Stimulated activated CD8-positive, alpha-beta memory T cell treated with anti-CD3 and anti-CD28 coated beads, Interleukin-4, amount 100 ng/mL, for 24 hours (primary cell): ENCODE measurements at places on chromosomes 7 and 10.

DNA sequence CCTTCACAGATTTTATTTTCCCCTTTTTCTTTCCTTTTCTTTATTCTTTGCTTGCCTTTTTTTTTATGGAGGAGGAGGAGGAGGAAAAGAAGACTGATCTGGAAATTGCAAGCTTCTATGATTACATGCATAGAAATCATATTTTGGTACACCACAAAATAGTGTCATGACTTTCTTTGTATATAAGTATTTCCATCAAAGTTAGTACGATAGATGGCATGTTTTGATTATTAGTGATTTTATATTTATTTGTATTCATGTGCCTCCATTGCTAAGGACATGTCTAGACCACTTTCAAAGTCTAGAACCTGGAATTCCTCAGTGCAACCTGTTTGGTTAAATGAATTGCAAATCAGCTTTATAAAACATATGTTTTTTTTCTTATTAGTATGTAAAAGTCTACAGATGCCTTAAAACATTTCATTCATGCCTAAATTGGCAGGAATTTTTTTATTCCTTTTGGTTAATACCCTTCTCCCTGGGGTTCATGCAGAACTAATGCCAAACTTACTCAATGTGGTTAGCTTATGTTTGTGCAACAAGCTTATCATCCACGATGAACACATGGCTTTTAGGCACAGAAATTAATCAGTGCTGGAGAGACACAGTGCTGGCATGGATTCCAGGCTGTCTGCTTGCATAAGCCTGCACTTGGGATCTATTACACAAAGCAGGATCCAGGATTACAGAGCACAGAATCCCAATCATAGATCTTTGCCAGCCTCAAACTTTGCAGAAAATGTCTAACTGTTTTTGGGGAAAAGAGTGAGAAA is 213.1 kb downstream of the CHRM2 start:
- no peak for DNase-seq

GRCh38 chr10:84563355-84563754 is 235.0 kb downstream of the CCSER2 start:
- no peak for DNase-seq

GRCh38 chr10:89335226-89335625 is 7.4 kb downstream of the IFIT3 start:
- no peak for DNase-seq

DNA sequence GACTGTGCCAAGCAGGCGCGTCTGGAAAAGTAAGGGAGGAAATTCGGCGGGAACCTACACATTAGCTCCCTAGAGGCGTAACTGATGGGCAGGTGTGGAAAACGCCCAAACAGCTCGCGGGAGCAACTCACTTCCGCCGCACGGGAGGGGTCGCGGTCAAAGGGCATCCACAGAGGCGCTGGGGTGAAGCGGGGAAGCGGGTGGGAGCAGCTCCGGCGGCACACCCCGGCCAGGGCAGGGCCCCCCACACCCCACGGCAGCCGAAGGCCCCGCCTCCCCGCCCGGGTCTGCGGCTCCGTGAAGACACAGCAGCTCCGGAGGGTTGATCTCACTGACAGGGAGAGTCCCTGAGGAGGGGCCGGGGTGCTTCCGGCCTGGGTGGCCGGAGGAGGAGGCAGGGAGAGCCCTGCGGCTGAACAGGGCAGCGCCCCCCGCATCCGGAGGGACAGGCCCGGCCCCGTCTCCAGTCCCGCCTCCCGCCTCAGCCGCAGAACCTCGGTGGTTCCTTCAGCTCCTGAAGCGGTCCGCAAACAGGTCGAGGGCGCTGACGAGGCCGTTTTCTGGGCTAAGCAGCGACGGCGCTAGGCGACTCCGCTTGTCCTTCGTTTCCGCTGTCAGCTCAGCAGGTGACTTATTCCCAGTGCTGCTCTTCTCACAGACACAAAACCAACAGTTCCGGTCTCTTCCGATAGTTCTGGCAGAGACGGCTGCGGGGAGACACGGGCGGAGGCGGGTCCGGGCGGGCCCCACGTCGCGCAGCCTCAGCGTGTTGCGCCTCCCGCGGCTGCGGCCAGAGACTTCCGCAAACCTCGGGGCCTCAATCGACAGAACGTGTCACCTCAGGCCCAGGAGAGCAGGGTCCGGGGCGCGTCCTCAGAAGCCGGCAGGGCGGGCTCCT is 276.1 kb downstream of the DNAJB6 start:
- peak; percentile 39 for DNase-seq

- no peak for DNase-seq
These were observed 74.0 kb downstream of the TLL2 start for GRCh38 chr10:96439725-96440124.

GRCh38 chr10:17146892-17147291 is 17.3 kb upstream of the CUBN start:
- no peak for DNase-seq

DNA sequence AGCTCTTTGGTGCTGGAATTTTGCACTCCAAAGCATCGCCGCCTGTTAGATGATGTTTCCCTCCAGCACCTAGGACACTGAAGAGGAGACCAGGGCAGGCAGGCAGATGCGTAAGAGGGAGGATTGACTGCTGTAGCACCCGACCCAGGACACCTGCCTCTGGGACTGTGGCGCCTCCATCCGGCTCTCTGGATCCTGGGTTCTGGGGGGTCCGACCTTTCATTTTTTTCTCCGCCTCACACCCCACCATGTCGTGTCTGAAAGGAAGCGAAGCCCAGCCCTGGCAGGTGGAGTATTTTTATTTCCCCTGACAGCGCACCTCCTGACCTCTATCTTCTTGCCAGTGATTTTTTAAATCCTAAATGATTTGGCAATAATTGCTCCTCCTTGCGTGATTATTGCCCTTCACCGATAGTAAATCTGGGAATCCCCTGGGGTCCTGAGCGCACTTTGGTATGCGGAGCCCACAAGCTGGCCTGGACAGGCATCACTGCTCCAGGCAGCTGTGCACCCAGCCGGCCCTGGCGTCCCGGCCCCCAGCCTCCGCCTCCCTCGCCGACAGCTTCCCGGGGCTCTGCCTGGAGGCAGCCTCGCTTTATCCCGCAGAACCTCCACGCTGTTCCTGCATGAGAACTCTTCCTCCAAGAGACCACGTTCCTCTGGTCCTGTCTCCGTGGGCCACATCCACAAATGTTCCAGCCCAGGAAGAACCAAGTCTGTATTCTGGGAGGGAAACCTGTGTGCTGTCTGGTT is 48.4 kb downstream of the LHPP start:
- DNase-seq = no peak

- no peak for DNase-seq
These were observed 51.5 kb downstream of the PIP4K2A start for GRCh38 chr10:22662733-22663330.

GRCh38 chr10:3681642-3682554 is 103.1 kb downstream of the KLF6 start:
- no peak for DNase-seq

GRCh38 chr10:113415246-113415645 is 137.6 kb upstream of the HABP2 start:
- DNase-seq = no peak

- no peak for DNase-seq
These were observed 159.6 kb downstream of the PARD3 start for GRCh38 chr10:34655286-34656170.

GRCh38 chr7:80410081-80410480 is 101.8 kb downstream of the GNAT3 start:
- DNase-seq = no peak

DNA sequence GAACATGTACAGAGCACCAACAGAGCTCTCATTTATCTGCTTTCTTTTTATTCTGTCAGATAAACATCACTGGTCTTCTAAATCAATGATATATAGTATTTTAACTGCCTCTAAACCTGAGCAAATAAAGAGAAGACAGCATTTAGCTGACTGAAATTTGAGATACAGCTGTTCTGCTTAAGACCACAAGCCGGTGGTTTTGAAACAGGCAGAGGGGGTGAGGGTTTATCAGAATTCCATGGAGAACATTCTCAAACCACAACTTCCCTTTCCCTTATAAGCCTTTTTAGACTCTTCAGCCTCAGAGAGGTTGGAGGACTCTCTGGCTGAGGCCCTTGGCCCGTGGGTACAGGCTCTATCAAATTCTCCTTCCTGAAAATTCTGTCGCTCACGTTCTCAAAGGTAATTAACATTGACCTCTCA is 87.4 kb upstream of the RSU1 start:
- DNase-seq = no peak

DNA sequence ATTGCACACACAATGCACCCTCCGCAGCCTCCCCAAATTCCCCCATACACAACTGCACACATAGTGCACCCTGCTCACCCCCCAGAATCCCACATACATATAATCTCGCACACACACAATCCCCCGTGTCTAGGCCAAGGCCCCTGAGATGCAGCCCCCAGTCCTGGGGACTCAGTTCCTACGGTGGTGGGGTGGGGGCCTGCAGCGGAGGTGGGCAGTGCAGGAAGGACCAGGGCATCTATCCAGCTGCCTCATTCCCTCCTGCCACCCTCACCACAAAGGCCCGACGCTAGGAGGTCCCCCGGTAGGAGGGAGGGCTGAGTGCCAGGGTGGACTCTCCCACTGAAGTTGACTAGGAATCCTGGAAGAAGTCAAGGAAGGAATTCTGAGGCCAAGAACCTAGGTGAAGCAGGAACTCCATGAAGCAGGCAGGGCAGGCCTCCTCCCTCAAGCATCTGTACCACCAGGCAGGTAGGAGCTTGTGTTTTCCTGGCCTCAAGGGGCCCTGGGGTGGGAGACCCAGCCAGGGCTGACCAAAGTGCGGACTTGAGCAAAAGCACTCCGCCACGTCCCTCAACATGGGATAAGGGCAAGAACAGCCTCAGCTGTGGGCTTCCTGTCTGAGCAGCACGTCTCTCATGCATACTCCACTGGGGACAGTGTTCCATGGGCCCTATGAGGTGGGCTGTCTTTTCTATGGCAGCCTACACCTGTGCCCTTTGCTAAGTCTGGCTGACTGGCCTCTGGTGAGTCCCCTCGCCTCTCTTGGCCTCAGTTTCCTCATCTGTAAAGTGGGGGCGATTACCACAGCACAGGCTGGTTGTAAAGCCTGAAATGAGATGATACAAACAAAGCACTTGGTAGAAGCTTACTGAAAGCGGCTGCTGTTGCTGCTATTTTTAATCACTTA is 145.7 kb downstream of the MAPK8 start:
- DNase-seq = no peak

GRCh38 chr10:121242741-121243608 is 355.3 kb downstream of the FGFR2 start:
- no peak for DNase-seq

GRCh38 chr7:55110282-55110992 is 91.6 kb downstream of the EGFR start:
- no peak for DNase-seq

- no peak for DNase-seq
These were observed 41.1 kb downstream of the GARS1 start for GRCh38 chr7:30635798-30636197.

DNA sequence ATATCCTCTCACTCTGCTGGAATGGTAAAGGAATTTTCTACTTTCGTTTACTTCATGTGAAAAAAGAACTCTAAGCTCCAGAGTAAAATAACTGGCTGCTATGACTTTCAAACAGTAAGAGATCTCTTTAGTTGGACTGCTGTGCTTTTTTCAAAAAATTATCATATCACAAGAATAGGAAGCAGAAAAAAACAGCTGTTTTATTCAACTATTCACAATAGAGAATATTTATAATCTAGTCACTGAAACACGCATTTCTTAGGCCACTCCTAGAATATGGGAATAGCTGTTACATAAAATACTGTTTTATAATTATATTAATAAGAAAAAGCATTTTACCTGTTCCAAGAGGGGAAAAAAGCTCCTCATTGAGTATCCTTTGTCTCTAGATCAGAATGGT is 29.7 kb downstream of the NOC3L start:
- DNase-seq = no peak

GRCh38 chr10:60820093-60820754 is 41.9 kb downstream of the CDK1 start:
- DNase-seq = no peak

DNA sequence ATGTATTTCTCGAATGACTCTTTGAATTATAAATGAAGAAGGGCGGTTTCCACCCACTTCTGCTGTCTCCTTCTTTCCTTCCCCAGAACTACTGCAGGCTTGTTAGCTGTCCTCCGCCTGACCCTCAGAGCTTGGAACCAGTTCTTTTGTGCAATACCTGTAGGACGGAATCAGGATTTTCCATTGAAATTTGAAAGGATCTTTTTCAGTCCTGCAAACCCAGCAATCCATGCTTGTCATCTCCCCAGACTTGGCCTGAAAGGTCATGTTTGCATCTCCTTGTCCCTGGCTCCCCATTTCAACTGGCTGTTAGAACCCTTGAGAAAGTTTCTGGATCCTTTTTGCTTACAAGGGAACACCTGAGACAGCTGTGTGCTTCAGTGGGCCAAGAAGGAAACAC is 47.5 kb downstream of the PLCE1 start:
- no peak for DNase-seq

DNA sequence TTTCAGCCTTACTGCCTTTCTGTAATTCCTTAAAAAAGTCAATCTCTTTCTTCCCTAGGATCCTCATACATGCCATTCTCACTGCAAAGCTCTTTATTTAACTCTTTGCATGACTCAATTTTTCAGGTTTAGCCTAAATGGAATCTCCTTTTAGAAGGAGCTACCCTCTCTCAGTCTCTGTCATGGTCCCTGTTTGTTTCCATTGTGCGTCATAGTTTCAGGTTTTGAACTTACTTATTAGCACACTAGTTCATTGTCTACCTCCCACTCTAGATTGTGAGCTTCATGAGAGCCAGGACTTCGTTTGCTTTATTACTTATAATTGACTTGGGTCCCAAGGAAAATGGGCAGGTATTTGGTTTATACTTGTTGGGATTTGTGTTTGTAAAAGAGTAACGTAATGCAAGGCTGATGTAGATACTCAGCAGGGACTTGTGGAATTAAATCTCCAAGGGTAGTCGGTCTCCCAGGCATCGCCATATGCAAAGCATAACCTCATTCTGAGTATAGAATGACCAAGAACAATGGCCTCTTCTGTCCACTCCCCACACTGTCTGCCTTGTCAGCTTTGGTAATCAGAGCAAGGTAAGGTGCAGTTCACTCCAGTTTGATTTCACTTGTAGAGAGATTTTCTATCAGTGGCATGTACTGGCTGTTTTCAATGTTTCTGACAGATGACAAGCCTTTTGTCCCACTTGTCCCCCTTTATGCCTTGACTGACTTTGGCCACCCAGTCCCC is 252.0 kb downstream of the SORCS3 start:
- no peak for DNase-seq

DNA sequence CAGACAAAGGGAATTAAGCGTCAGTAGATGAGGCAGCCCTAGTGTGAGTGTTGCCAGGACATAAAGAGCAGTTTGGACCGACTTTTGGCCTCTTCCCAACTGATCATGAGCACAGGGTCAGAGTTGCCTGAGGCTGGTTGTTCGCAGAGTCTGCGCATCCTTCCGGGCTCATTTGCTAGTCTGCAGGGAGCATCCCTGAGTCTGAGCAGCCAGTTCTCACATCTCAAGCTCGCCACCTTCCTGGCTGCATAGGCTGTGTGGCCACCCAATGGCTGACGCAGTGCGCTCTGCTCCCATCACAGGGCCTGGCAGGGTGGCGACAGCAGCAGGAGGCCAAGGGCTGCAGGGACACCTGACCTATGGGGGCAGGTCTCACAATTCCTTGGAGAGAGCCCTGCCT is 5.0 kb downstream of the GAD2 start:
- no peak for DNase-seq
